ENCODE measurements at places on chromosomes 7 and 10.

GRCh38 chr7:133401225-133401624 is 148.3 kb downstream of the EXOC4 start:
- no peak for DNase-seq

DNA sequence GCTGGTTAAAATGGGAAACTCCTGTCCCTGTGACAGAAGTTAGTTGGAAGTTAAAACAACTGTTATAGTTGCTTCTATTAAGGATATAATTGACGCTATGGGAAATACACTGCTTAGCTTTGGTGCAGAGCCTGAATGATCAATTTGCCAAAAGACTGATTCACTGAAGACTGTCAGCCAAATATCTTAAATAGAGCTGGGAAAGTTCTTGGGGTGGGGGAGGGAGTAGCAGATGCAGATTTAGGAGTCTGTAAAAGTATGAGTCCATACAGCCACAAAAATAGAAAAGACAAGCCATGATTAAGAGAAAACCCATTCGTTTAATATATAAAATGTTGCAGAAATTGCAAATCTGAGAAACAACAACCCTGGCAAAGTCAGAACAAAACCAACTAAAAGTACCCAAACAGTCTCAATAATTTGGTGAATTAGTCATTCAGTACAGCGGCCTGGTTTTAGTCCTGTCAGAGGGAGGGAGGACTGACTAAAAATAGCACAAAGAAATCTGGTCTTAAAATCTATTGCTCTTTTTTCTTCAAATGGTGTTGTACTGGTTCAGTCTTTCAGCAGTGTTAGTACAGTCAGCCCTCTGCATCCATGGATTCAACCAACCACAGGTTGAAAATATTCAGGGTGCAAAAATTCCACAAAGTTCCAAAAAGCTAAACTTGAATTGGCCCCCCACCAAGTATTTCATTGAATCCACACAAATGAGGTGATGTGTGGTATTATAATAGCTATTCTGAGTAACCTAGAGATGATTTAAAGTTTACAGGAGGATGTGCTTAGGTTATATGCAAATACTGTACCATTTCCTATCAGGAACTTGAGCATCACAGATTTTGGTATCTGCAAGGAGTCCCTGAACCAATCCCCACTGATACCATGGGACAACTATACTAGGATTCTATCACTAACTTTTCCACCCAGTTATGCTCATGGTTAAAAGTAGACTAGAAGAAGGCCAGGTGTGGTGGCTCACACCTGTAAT is 30.0 kb downstream of the STK17A start:
- DNase-seq: peak; percentile 64

GRCh38 chr10:52100011-52100547 is 214.0 kb upstream of the DKK1 start:
- DNase-seq: no peak

DNA sequence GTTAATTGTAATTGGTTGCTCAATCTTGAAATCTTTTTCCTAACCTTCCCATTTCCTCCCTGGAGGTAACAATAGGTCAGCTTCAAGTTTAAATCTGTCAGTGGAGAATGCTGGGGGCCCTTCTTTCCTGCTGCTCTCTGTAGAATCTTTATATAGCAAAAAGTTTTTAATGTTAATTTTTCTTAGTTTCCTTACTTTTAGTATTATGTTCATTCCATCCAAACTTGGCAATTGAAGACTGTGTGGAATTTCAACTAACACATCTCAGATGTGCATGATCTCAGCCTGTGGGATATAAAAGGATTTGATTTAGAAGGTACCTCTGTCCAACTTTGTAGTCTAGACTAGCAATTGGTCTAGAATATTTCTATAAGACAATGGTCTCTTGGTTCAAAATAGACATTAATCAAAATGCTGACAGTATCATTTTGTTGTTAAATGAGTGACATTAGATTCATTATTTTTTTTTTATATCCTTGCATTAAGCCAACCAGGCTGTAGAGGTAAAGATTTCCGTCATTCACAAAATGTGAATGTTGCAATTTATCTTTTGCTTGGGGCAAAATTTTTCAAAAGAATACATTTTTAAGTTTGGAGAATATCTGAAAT is 100.4 kb upstream of the SEMA3A start:
- DNase-seq: no peak

GRCh38 chr7:28681693-28682310 is 269.5 kb downstream of the CREB5 start:
- DNase-seq: no peak

- DNase-seq: no peak
Measured at GRCh38 chr7:142797391-142798377, 26.9 kb downstream of the PRSS2 start.

DNA sequence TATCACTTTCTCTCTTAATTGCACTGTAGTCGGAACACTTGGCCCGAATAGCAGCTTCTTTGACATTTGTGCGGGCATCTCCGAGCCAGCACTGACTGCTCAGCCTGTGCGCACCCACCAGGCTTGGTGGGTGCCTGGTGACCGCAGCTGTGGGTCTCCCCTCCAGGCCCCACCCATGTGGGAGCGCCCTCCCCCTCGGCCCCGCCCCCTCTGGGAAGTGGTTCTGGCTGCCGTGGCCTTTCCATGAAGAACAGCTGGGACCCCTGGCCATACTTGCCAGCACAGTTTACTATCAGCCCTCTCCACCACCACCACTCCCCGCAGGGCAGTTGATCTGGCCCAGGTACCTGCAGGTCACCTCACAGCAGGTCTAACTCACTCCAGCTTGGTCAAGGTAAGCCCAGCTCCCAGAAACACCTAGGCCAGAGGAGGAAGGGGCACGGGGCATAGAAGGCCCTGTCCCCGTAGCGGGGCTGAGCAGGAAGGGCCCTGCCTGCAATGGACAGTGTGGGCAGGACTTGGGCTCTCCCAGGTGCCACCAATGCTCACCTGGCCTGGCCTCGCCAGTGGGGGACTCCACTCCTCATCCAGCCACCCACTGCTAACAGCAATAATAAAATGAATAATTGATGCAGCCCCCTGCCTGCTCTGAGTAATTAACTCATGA is 5.8 kb downstream of the RASGEF1A start:
- DNase-seq: no peak

DNA sequence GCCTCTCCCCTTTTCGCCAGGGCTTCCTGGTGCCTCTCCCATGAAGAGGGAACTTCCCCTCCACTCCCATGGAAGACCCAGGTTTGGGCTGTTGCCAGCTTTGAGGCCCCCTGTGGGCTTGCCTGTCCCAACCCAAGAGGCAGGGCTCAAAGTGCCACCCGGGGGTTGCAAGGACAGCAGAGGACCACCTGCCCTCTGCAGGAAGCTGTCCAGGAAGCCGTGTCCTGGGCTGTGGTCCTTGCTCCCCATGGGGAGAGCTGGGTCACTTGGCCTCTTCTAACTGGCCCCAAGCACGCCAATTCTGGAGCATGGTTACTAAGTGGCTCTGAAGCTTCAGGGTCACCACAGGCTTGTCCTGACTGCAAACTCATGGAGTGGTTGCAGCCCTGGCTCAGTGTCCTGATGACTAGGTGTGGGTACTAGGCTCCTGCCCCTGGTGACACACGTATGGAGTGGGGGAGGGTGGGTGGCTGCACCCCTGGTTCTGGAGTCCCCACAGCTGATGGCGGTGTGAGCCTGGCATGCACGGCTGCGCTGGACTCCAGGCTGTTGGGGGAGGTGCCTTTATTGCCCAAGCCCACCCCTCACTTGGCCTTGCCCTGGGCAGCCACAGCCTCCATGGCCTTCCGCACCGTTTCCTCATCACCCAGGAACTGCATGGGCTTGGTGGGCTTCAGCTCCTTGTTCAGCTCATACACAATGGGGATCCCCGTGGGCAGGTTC is 3.0 kb downstream of the PGAM2 start:
- DNase-seq: no peak

DNA sequence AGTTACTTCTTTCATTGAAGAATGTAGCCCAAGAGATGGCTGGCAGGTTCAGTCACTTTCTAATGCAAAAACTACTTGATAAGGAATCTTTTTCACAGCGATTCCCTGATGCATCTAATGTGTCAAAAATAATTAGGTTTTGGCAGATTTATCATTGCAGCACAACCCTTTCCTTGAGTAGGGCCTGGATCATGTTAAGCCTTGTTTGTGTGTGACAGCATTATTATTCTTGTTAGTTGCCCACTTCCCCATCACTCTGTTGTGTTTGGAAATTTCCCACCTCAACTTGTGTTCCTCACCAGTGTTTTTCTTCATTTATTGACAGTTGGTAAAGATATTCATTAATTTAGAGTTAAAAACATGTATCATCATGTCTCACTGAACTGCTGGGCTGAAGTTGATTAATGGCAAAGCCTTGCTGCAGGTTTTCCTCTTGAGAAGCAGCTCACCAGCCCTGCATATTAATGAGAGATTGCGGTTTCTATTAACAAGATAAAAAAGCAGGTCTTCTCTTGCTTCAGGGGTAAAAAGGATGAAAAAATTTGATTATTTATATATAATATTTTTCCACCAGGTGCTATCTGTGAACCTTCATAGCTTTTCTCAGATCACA is 233.3 kb upstream of the MDFIC start:
- no peak for DNase-seq

DNA sequence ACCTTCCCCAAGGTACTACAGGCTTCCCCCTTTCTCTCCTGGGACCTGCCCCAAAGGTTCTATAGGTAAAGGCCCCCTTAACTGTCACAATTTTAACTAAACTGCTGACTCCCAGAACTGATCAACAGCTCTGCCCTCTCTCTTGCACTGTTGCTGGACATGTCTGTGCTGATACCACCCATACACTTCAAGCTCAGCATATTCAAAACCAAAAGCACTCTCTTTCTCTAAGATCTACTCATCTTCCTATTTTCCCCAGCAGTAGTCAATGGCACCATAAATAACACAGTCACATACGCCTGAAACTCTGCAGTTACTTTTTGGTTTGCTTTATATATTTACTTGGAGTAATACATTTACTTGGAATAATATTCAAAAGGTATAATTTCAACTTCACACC is 12.3 kb downstream of the OSBPL3 start:
- no peak for DNase-seq

- DNase-seq: no peak
Measured at GRCh38 chr7:80078886-80079285, 55.7 kb upstream of the GNAI1 start.

DNA sequence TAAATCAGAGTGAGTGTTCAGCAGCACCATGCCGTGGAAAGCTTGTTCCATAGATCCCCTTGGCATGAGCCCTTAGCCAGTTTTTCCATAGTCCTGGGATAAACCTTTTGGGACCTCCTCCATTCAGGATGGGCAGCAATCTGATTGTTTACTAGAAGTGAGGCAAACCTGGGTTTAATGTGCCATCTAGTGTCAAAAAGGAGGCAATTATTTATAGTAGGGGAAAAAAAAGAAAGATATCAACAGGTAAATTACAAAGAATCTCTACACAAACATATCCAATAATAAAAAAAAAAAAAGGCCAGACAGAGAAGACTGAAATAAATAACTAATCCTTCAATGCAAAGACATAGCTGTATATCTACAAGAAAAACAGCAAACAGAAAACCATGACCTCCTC is 229.0 kb upstream of the STK17A start:
- DNase-seq: no peak

DNA sequence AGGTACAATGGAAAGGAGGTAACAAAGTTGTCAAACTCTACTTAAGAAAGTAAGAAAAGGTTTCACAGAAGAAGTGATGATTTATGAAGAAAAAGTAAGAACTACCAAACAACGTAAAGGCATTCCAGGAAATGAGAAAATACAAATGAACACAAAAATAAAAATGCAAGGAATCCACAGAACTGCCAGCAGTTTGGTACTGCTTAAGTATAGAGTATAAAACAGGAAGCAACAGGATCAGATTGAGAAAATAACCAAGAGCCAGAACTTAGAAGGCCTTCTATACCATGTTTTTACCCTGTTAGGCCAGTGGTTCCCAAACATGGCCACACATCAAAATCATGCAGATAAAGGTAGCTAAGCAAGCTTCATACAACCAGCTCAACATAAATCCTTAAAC is 9.2 kb downstream of the NDUFA5 start:
- DNase-seq: no peak

GRCh38 chr10:95767884-95768556 is 12.1 kb downstream of the ENTPD1 start:
- peak; percentile 95 for DNase-seq

- DNase-seq: no peak
Measured at GRCh38 chr10:43384252-43385221, 13.1 kb downstream of the FXYD4 start.

- peak; percentile 57 for DNase-seq
Measured at GRCh38 chr10:88271761-88272543, 311.2 kb downstream of the RNLS start.

DNA sequence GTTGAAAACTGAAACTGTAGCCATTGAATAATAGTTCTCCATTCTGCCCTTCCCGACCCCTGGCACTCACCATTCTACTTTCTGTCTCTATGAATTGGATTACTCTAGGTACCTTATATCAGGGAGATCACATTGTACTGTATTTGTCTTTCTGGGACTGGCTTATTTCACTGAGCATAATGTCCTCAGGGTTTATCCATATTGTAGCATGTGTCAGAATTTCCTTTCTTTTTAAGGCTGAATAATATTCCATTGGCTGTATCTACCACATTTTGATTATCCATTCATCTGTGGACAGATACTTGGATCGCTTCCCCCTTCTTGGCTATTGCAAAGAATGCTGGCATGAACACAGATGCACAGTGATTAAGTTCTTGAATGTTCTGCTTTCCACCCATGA is 107.4 kb downstream of the CDH23 start:
- no peak for DNase-seq

GRCh38 chr10:22712956-22713852 is 1.2 kb downstream of the PIP4K2A start:
- DNase-seq: peak; percentile 56

DNA sequence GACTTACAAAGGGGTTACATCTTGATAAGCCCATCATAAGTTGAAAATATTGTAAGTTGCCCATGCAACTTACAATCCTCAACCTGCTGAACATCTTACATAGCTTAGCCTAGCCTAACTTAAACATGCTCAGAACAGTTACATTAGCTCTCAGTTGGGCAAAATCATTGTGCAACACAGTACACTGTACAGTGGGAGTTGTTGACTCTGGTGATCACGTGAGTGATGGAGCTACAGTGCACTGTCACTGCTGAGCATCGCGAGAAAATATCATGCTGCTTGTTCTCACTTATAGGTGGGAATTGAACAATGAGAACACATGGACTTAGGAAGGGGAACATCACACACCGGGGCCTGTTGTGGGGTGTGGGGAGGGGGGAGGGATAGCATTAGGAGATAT is 214.9 kb upstream of the ZMIZ1 start:
- DNase-seq: peak; percentile 18

DNA sequence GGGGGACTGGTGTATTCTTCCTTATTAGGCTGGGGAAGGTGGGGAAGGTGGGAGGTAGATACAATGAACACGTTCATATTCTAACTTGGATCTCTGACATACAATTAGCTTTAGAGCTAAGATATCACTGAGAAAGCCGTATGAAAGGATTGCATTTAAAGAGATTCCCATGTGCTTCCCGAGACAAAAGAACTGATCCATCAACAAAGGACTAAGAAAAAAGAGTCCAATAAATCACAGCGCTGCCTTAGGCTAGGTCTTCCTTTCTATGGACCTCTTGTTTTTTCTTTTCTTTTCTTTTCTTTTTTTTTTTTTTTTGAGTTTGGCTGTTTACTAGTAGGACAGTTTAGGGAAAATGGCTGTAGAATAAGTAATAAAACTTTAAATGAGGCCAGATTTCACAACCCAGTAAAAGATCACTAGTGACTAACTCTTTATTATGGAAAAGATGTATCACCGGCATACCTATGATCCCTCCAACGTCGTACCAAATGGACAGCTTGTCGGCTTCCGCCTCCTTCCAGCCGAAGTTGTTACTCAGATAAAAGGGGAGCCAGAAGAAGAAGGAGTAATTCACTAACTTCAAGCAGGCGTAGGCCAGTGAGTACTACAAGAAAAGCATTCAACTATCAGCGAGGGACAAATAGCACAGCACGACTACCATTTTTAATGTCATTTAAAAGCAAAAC is 50.0 kb downstream of the SLC37A3 start:
- DNase-seq: no peak
